ENCODE measurements at places on chromosomes 3 and 15.

DNA sequence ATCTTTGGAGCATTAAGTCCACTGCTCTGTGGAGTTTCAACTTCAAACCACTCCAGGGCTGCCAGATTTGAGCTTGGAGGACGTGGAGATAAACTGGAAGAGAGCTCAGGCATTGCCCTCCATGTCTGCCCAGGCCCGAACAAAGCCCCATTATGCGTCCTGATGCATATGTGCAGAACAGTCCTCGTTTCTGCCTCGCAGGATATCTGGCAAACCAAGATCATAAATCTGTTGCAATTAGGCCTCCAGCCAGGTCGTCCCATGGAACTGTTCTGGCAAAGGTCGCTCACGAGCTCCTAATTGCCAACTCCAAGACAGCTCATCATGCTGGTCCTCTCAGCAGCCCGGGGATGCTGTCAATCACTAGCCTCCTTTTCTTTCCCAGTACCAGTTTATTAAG is 91.2 kb downstream of the SEMA5B start:
- DNase-seq: no peak

- DNase-seq: no peak
Measured at GRCh38 chr3:83928391-83928790, 1030.4 kb upstream of the CADM2 start.

- DNase-seq: no peak
Measured at GRCh38 chr3:127744875-127745274, 72.1 kb downstream of the ABTB1 start.

DNA sequence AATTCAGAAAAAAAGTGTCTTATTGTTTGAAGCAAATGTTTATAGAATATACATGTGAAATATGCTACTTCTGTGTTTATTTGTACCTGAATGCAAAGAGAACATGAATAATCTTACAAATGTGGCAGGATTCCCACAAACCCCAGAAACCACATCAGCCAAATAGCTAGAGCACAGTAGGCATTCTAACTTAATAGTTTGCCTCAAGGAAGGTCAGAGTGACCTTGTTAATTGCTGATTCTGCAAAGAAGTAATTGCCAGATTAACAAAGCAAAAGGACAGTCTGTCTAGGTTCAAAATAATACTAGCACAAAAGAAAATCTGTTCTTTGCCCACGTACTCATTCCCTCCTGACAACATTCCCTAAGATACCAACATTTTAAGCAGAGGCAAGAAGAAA is 604.0 kb downstream of the PYDC2 start:
- DNase-seq: no peak

GRCh38 chr3:10268930-10269329 is 20.7 kb downstream of the TATDN2 start:
- no peak for DNase-seq

- DNase-seq: no peak
Measured at GRCh38 chr3:196609805-196610515, 29.5 kb upstream of the NRROS start.

- DNase-seq: no peak
Measured at GRCh38 chr15:62219799-62220198, 54.7 kb upstream of the C2CD4B start.

DNA sequence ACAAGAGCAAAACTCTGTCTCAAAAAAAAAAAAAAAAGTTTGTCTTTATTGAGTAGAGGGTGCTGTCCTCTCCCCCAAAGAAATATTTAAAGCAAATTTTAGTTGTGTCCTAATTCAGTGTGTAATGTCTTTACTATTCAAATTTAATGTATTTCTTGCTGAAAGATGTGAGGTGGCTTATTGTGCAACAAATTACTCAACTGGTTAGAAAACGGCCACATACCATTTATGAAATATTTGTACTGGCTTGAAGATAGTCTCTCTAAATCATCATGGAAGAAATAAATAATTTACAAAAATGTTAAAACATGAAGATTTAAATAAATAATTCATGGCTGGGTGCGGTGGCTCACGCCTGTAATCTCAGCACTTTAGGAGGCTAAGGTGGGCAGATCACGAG is 63.0 kb downstream of the SLTM start:
- DNase-seq: no peak

DNA sequence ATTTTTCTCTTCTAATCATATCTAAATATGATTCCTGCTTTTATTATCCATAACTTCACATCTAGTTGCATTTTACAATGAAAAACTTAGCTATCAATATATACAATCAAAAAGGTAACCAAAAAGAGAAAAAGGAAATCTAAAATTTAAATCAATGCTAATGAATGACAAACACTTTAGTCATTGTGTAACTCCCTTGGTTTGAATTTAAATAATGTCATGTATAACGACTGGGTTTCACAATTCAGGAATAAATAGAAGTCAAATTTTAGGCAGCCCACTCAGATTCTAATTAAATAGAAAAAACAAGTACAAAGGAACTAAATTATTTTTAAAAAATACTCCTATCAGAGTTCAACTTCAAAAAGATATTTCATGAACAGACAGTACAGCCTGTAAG is 26.9 kb downstream of the DPH6 start:
- no peak for DNase-seq

- no peak for DNase-seq
Measured at GRCh38 chr15:39075311-39075710, 505.6 kb upstream of the THBS1 start.

DNA sequence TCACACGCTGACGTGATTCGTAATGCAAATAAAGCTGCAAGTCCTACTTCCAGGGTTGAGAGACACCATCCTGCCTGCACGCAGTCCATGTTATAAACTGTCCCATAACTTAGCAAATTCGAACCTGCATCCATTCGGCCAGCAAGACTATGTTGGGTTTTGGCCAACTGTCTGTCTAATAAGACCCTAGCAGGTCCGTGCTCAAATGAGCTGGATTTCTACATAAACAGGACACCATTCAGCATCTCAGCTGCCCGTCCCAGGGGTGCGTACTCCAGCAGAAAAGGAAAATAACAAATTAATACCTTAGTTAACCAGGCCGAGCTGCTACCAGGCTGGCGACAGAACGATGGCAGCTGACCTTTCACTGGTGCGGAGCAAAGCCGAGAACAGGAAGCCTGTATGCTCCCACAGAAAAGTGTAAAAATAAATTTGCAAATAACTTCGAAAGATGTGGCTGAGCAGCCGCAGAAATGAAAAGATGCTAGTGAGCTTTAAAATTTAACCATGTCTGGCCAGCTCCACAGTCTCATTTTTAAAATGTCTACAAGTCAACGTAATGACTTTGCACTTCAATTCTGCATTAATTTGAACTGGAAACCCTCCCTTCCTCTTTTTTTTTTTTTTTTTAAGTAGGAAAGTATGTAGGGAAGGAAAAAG is 97.1 kb upstream of the SNRPA1 start:
- no peak for DNase-seq

GRCh38 chr15:37793851-37794250 is 140.6 kb upstream of the TMCO5A start:
- DNase-seq: peak; percentile 11

DNA sequence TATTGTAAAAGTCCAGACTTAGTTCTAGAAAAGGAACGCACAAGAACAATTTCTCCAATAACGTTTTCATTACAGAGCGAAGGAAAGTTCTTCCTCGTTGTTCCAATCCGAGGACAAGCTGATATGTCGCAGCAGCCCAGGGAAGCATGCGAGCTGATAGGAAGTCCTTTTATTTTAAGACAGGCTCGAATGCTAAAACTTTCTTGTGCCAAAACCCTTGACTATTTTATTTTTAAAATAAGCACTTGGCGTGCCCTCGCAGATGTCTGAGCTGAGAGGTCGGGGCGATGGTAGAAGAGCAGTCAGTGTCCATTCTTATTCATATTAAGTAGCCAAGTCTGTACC is 433 bp upstream of the MITF start:
- no peak for DNase-seq

- DNase-seq: no peak
Measured at GRCh38 chr3:142947799-142948575, 15.5 kb downstream of the PAQR9 start.

GRCh38 chr15:90184119-90184785 is 16.9 kb upstream of the SEMA4B start:
- DNase-seq: no peak

DNA sequence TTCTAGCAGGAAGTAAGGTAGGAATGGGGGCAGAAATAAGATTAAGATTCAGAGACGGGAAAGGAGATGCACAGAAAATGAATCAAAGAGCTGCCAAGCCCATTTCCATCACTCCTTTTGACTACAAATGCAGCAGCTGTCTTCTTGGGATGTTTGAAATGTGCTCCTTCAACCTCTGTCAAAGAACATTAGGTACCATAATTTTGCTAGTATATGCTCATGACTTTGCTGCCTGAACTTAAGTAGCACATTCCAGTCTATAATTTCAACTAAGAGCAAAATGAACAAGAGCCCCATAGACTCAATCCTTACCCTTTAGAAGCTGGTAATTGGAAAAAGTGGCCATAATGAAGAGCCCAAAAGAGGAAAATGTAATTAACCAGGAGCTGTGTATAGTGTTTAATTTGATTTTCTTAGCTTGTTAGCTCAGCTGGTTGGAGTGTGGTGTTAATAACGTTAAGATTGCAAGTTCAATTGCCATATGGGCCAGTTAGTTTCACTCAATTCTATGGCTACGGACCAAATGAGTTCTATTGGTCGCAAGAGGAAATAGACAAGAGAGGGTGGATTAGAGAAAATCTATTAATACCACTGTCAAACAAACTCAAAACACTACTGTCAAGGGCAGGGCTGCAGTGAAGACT is 349.9 kb downstream of the ZBBX start:
- DNase-seq: no peak

GRCh38 chr15:62769604-62770003 is 272.9 kb upstream of the TPM1 start:
- DNase-seq: no peak

- no peak for DNase-seq
Measured at GRCh38 chr3:36765104-36765503, 751 bp upstream of the DCLK3 start.

DNA sequence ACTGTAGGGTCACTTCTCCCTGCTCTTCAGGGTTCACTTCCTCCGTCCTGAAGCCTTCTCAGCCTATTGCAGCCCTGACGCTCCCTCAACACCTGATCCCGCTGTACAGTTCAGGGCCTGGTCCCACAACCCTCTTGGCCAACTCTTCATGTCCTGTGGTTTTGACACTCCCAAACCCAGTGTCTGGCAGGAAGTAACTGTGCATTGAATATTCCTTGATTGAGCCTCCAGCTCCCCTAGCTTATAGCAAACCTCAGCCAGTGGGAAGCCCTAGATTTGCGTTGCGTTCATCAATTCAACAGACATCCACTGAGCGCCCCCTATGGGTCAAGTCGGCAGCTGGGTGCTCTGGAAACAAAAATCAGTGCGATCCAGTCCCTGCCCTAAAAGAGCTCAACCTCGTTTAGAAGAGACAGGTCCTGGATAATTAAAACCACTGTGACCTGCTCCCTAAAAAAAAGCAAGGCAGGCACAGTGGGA is 13.5 kb downstream of the UBAP1L start:
- no peak for DNase-seq

- no peak for DNase-seq
Measured at GRCh38 chr3:115683305-115683704, 60.0 kb downstream of the GAP43 start.

DNA sequence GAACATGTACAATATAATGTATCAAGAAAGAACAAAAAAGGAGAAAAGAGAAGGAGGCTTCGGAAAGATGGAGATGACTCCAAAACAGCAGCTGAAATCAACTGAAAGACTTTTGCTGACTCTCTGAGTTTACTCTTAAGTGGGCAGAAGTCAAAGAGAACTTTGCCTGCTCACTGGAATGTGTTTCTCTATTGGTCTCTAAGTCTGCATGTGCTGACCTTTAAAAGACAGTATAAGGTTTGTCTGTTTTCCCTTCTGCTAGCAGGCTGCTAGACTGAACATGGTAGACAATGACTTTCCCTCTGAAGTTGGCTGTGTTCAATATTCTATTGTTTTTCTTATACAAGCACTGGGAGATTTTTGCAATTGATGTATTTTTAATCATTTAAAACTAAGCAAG is 7.2 kb upstream of the MAP4 start:
- no peak for DNase-seq

- no peak for DNase-seq
Measured at GRCh38 chr3:39185959-39186691, 6.3 kb downstream of the XIRP1 start.

GRCh38 chr3:171821778-171822358 is 11.6 kb upstream of the PLD1 start:
- DNase-seq: no peak

DNA sequence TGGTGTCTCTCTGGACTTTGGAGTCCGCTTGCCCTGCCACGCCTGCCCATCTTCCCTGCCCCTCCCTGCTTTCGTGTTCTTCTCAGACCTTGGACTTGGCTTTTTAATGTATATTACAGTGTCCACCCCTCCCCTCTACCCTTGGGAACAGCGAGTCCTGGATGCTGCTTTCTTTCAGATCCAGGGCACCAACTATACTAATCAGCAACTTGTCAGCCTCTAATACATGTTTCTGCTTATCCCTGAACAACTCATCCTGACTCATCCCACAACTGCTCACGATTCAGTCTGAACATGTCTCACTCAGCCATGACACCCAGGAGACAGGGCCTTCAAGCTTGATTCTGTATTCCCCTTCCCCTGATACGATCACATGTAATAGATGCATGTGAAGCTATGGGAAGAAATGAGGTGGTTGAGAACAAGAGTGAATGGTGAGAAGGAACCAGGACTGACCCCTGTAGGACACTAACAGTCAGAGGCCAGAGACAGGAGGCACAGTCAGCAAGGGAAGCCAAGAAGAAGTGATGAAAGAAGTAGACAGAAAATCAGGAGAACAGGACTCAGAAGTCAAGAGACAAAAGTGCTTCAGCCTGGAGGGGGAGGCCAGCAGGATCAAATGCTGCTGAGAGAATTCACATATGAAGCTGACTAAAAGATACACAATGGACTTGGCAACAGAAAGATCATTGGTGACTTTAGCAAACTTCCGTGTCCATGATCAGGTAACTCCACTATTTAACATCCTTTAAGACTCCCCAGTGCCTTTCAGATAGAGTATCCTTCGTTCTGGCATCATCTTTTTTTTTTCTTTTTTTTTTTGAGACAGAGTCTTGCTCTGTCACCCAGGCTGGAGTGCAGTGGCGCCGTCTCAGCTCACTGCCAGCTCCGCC is 35.4 kb downstream of the BCL2L10 start:
- no peak for DNase-seq

DNA sequence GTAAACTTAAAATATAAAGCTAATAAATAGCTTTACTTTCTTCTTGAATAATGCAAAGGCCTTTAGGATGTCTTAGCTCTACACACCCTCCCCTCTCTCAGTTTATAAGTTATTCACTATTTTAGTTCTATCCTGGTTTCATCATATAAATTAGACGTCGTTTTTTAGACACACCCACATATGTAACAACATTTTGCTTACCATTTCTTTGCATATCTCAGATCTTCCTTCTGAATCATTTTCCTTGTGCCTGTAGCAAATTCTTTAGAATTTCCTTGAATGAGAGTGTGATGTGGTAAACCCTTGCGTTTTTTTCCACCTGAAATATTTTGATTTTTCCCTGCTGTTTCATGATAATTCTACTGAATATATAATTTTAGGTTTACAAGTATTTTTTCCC is 2.5 kb upstream of the DAZL start:
- DNase-seq: no peak

GRCh38 chr15:38589502-38589901 is 24.9 kb upstream of the RASGRP1 start:
- DNase-seq: no peak
